Effector CD8-positive, alpha-beta T cell (primary cell): ENCODE measurements at places on chromosomes 16 and 17.

DNA sequence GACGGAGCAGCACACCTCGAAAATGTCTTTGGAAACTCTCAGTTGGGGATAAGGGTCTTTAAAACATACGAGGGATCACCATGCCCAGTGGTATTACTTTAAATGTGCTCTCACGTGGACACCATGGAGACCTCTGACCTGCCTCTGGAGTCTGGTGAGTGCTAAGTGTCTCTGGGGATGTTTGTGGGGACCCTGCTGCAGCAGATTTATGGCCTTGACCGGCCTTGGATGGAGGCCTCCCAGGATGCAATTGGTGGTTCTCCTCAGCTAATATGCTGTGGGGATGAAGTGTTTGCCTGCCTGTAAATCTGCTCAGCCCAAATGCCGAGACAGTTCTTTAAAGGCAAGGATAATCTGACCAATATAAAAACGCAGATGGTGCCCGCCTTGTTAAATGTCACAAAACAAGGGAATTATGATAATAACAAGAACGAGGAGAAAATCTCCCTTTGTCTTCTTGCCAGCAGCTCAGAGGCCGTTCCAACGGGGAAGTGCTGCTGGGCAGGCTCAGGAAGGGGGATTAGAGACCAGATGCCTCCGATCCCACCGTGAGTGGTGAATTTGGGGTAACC lies 154.4 kb downstream of the ABCC12 start:
- no peak for DNase-seq

GRCh38 chr16:65509172-65509571 lies 387.3 kb upstream of the CDH11 start:
- DNase-seq, result no peak

GRCh38 chr16:81873843-81874752 lies 95.0 kb downstream of the PLCG2 start:
- DNase-seq, result peak; percentile 2

DNA sequence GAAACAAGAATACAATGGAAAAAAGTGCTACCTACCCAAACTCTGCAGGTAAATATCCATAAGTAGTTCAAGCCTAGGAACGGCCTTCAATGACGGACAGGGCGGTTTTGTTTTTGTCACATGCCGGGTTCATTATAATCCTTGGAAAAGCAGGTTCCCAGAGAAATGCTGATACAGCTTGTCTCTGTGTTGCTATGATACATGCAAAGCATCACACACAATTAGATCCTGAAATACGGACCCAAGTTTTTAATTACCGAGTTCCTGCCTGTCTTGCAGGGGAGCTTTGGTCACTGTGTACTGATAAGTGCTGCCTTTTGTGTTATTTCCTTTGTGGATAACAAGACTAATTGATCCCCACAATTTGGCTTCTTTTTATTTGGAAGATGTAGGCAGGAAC lies 217.4 kb downstream of the HAPSTR1 start:
- no peak for DNase-seq
